ACHN (cell line): ENCODE measurements at places on chromosomes 7 and 10.

GRCh38 chr7:96414931-96415292 lies 93.0 kb upstream of the SLC25A13 start:
- peak; percentile 31 for DNase-seq

- DNase-seq, result peak; percentile 31
Measured at GRCh38 chr10:18554479-18554878, 96.9 kb downstream of the NSUN6 start.

- peak; percentile 85 for DNase-seq
Measured at GRCh38 chr7:100088621-100089457, at the start of gene COPS6. Gene COPS6, plus strand, starts transcription at chr7:100088969. Its CDS starts 22 bp downstream, at chr7:100088991.

GRCh38 chr10:97572214-97572989 lies at the start of gene ANKRD2:
Gene ANKRD2, plus strand, starts transcription at chr10:97572779. Its CDS starts 10 bp downstream, at chr10:97572789.
- DNase-seq, result peak; percentile 90

DNA sequence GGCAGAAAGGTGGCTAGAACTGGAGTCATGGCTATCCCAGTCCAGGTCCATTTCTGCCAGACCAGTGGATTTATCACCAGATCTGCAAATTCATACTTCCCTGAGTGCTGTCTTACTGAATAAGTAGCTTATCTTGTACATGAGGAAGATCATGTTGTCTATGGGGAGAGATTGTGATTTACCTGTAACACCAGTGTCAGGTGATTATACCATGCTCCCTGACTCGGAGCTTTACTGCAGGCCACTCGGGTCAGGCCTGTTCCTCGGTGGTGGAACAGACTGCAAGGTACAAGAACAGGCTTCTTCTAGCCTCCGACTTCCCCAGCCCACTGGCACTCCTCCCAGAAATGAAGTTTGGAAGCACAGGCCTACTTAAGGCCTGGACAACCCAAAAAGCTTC lies 42.6 kb upstream of the DLG5 start:
- DNase-seq, result no peak

- no peak for DNase-seq
Measured at GRCh38 chr7:139232377-139232717, 1.3 kb downstream of the UBN2 start.

GRCh38 chr7:2757361-2757903 lies 69.4 kb downstream of the AMZ1 start:
- peak; percentile 76 for DNase-seq

DNA sequence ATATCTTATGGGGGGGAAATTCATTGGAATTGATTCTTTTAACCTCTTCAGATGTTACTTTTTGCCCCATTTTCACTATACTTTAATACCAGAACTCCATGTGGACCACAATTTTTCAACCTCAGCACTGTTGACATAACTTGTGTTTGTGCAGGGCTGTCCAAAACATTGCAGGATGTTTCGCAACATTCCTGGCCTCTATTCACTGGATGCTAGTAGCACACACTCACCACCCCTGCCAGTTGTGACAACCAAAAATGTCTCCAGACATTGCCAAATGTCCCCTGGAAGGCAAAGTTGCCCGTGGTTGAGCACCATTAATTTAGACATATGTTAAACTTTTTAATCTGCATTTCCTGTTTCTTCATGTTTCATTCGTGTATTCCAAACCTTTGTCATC lies 234.7 kb downstream of the GFRA1 start:
- DNase-seq, result no peak

DNA sequence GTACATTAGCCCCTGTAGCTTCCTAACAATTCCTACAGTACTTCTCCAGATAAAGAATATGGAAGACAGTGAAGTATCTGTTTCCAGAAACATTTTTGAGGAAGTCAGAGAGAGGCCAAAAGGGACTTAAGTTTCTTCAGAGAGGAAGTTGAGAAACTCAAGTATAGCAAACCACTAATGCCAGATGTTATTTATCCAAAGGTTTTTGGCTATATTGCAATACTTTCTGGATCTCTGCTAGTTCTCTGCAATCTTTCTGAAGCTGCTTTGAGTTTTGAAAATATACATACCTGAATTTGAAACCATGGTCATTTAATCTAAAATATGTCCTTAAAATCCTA lies 64.7 kb downstream of the BICC1 start:
- DNase-seq, result no peak

GRCh38 chr7:54260941-54261371 lies 281.2 kb upstream of the VSTM2A start:
- peak; percentile 30 for DNase-seq

DNA sequence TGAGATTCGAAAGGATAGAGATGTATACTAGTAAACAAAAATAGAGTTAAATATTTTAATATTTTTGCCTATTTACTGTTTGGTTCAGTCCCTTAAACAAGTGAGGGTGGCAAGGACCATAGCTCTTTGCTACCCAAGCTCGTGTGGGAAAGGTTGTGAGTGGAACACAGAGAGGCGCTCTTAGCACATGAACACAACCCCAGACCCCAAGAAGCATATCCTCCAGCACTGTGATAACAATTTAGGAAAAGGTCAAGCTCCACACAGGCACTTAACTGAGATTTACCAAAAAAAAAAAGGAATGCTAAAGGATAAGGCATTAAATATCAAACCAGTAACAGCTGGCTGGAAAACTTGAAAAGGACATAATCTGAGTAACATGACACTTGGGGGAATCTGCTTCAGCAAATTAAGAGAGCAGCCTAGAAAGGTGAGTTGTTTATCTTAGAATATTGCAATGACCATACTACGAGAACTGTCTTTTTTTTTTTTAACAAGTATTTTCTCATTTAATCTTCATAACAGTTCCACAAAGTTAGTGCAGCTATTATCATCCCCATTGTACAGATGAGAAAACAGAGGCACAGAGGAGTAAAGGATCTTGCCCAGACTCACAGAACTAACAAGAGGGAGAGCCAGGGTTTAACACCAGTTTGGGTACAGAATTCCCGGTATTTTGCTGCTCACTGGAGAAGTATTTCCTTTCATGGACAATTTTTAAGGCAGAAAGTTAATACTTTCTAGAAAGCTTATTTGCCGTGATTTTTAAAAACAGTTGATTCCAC lies 303.5 kb upstream of the AOAH start:
- DNase-seq, result no peak

DNA sequence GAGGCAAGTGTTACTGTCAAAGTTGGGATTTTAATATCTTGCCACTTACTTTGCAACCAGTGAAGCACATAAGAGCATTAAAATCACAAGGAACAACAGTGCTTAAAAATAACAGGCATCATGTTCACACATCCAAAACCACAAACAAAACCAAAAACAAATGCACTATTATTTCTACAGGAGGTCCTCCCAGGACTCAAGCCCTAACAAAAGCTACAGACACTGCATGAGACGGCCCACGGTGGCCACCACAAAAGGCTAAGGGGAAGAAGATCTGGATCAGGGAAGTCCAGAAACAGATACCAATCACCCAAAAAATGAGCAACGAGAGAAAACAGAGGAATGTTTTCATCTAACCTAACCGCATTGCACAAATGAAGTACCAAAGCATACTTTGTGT lies 158.4 kb downstream of the ZMYND11 start:
- no peak for DNase-seq

DNA sequence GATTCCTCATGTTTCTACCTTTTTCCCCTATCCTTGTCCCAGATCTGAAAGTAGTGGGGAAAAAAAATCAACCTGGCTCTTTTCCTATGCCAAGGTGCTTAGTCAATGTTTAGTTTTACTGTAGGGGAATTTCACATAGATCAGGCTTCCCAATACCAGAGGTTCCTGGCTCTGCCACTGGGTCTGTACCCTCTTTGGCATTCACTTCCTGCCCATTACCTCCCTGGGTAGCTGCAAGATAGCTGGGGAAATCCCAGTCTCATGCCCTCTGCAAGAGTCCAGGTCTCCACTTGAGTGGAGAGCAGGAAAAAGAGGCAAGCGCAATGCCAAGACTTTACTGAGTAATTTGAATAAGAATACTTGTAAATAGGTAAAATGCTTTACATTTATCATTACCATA lies 3.5 kb upstream of the BPGM start:
- DNase-seq, result peak; percentile 8

GRCh38 chr10:72133517-72133916 lies 45.2 kb upstream of the SPOCK2 start:
- DNase-seq, result peak; percentile 75

DNA sequence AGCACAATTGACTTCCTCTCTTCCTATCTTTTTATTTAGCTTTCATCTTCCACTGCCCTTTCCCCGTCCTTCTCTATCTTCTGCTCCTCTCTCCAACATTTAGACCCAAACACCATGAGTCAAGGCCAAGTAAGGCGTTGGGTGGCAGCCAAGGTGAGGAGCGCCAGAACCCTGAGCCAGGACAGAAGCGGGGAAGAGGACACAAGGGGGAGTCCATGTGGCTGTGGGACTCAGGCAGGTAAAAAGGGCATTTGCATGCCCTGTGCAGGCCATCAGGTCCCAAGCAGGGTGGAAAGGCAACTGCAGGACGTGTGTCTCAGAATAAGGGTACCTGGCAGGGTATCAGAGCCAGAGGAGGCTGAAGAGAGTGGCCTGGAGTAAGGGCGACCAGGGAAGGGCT lies 192.4 kb upstream of the PFKP start:
- no peak for DNase-seq

DNA sequence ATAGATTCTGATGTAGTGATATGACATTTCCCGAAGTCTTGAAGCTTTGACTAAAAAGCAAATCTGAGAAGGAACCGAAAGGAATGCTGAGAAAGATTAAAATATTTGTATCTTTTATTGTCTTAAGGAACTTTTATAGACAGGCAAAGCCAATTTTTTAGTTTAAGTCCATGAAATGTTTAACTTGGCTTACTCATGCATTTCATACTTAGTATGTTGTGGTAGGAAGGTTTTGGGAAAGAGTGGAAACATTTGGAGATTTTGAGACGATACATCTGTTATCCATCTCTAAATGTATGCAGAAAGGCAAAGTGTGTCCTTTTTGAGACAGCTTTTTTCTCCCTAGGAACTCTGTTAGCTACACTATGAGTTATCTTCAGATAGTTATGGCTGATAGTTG lies 10.1 kb downstream of the TBC1D12 start:
- DNase-seq, result no peak

- no peak for DNase-seq
Measured at GRCh38 chr10:101564490-101564991, 23.5 kb downstream of the POLL start.

DNA sequence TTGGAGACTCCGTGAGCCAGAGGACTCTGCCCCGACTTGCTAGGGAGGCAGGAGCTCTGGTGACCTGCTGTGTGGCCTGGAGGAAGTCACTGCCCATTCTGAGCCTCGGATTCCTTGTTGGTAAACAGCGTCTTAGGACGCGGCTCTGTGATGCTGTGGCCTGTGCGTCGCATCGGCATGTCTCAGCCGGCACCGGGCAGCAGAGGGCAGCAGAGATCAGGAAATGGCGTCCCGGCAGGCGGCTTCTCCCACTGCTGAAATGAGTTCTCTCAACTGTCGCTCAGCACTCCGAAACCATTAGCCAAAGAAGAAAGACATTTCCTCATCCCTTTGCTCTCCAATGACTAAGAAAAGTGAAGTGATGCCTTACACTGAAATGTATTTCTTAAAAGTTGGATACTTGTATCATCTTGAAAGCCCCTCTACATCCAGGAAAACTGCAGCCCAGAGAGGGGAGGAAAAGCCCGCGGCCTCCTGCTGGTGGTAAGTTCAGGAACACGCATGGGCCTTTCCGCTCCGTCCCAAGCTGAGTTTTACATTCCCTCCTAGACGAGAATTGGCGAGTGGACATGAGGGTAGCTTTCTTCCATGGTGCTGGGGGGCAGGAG lies 91.7 kb downstream of the WDR11 start:
- DNase-seq, result peak; percentile 64

DNA sequence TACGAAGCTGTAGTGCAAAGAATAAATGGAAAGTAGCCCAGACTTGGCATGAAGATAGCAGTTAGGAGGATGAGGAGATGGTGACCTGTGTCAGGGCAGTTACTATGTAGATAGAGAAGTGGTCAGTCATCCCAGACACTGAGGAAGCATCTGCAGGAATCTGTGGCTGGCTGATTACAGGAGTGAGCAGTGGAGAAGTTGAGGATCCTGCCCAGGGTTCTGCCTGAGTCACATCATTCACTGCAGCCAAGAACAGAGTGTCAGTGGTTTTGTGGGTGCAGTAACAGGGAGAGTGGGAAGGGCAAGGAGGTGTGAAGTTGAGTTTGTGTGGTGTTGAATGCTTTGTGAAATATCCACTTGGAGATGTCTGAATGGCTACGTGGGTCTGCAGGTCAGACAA lies 676.4 kb upstream of the NRP1 start:
- DNase-seq, result no peak

GRCh38 chr7:74479066-74479781 lies 25.5 kb downstream of the GTF2IRD1 start:
- peak; percentile 88 for DNase-seq

GRCh38 chr7:77649716-77650349 lies 46.4 kb upstream of the RSBN1L start:
- no peak for DNase-seq

GRCh38 chr7:131012477-131013031 lies 278.5 kb upstream of the KLF14 start:
- peak; percentile 63 for DNase-seq

DNA sequence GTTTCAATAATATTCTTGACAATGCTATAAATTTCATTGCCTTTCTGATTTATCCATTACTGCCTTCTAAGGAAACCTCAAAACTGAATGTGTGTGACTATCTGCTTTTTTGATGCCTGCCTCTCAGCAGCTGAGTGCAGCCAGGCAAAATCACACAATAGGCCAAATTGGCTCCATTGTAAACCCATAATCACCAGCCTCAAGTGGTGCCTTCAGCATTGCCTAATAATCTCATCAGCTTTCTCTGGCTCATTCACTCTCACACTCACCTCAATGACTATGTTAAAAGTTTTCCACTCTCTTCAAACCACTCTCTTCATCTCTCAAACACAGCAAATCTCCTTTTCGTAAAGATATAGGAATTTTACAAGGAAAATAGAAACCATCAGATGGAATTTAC lies 182.5 kb upstream of the COL1A2 start:
- no peak for DNase-seq

DNA sequence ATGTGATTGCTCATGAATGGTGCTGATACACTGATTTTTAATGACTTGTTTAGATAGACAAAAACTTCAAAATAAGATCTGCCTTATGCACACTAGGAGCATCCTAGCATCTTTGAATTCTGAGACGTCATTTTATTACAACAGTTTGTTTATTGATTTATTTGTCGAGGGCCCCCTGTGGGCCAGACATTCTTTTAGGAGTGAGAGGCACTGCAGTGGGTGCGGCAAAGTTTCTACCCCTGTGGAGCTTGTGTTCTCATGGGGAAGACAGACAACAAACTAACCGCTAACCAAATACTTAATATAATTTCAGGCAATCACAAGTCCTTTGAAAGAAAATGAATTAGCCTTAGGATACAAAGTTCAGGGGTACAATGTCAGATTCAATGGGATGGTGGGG lies 363.1 kb downstream of the RPS24 start:
- DNase-seq, result no peak

GRCh38 chr10:34664706-34665105 lies 150.4 kb downstream of the PARD3 start:
- no peak for DNase-seq
